ENCODE measurements at places on chromosomes 2 and 18. TPM values are rescaled to one million over a fixed set of nuclear protein-coding genes. Genes with fewer than 3 reads are reported as not detected.
A peak's percentile ranks its signal among the peaks of the same experiment; 100 is the strongest.

DNA sequence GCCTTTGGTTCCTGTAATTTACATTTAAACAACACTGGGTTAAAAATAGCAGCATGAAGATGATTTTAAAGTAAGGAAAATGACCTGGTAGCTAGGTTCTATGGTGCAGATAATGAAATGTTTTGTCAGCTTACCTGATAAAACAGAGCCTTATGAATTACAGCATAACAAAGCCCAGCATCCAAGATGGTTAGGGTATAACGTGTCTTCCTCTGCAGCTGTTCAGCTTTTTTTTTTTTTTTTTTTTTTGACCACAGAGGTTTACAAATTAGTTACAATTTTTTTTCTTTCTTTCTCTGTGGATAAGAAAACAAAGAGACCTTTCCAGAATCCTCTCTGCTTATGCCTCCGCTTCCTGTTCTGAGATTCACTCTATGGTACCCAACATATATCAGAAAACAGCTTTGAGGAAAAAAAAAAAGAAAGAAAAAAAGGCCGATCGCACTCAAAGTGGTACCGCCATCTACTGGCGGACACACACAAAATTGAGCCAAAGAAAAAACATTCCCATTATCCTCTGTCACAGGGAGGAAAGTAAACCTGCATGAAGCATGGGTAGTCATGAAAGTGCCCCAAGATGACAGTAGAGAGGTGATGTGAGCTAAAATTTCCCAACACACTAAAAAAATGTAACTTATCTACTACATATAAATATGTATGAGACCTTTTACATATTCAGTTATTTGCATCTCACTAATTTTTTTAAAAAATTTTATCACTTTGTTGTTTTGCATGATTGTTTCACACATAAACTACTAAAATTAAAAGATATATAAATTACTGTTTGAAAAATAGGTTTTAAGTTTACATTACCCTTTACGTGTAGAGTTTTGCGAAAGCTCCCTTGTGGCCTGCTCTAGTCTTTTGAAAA is at the start of gene SCN3A:
TSS of gene SCN3A (minus strand) at position 362 of the 871 bp plus-strand sequence. CDS start 27,656 bp downstream, outside the sequence.
- H3K4me1 ChIP-seq: no peaks in the 10 kb centered on the region
- no peaks in the 10 kb centered on the region for H3K36me3 ChIP-seq
- H3K4me3 ChIP-seq: no peak within 1 kb of the TSS
- H3K27ac ChIP-seq: no peak within 1 kb of the TSS
- no peaks in the 10 kb centered on the region for H3K27me3 ChIP-seq

DNA sequence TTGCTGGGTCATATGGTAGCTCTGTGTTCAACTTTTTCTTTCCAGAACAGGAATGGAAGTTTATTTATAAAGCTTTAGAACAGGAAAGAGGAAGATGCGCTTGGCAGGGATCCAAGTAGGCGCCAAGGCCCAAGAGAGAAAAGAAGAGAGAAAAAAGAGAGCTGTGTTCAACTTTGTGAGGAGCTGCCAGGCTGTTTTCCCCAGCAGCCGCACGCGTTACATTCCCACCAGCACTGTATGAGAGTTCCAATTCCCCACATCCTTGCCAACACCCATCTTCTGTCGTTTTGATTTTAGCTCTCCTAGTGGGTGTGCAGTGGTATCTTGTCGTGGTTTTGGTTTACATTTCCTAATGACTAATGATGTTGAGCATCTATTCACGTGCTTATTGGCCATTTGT is 51.4 kb downstream of the KCNF1 start:
- peaks cover 7% of the 10 kb centered on the region for H3K4me1 ChIP-seq
- H3K27me3 ChIP-seq: peaks cover 3% of the 10 kb centered on the region
- H3K4me3 ChIP-seq: no peak overlapping the region
- H3K36me3 ChIP-seq: no peaks in the 10 kb centered on the region
- H3K27ac ChIP-seq: no peak overlapping the region

DNA sequence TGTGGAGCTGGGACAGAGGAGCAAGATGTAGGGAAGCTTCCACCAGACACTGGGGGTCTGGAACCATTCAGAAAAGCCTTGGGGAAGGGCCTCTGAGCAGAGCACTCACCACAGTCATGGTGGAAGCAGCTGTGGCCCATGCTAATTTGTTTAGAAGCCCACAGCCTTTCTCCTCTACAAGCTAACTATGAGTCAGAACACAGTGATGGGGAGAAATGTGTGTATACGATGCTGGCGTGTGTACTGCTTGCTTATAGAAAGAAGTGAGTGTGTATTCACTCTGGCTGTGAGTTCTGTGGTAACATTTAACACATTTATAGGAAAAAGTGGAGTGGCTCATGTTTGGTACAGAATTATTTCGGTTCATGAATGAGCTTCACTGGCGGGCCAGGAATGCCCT is 157.0 kb upstream of the ACAA2 start:
- no peak overlapping the region for H3K4me3 ChIP-seq
- peaks cover 3% of the 10 kb centered on the region for H3K4me1 ChIP-seq
- H3K27ac ChIP-seq: no peak overlapping the region
- peaks cover 7% of the 10 kb centered on the region for H3K36me3 ChIP-seq
- DNase-seq: no peak

The WNT10A gene
- not detected for total RNA-seq

DNA sequence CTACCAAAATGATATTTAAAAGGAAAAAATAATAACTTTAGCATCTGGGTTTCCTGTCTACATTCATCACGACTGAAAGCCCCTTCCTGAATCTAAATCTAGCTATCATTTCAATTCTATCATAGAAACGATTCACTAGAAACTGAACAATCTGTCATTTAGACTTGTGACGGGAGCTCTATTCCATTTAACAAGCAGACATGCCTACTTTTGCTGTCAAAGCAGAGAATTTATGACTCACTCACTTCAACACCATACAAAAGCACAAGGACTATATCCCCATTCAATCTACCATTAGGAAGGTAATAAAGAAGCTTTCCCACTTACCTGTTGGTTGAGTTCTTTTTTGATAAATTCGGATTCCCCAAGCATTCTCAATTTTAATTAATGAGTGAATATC is 1072.3 kb downstream of the LRP1B start:
- no peaks in the 10 kb centered on the region for H3K27me3 ChIP-seq
- H3K4me3 ChIP-seq: no peak overlapping the region
- DNase-seq: no peak
- no peak overlapping the region for H3K27ac ChIP-seq
- no peaks in the 10 kb centered on the region for H3K4me1 ChIP-seq
- H3K36me3 ChIP-seq: no peaks in the 10 kb centered on the region

- H3K27ac ChIP-seq: no peak overlapping the region
- no peak overlapping the region for H3K4me3 ChIP-seq
- H3K4me1 ChIP-seq: no peaks in the 10 kb centered on the region
- H3K27me3 ChIP-seq: no peaks in the 10 kb centered on the region
- no peaks in the 10 kb centered on the region for H3K36me3 ChIP-seq
Observed at GRCh38 chr18:64037812-64038414, 68.0 kb downstream of the SERPINB8 start.

GRCh38 chr2:217066510-217067270 is 206.8 kb upstream of the TNP1 start:
- no peaks in the 10 kb centered on the region for H3K4me1 ChIP-seq
- no peak for DNase-seq
- peak overlapping the region; percentile 16 for H3K27ac ChIP-seq

The CD207 gene
- total RNA-seq: not detected

The G6PC2 gene
- not detected for total RNA-seq

The SERPINB5 gene
- not detected for total RNA-seq

DNA sequence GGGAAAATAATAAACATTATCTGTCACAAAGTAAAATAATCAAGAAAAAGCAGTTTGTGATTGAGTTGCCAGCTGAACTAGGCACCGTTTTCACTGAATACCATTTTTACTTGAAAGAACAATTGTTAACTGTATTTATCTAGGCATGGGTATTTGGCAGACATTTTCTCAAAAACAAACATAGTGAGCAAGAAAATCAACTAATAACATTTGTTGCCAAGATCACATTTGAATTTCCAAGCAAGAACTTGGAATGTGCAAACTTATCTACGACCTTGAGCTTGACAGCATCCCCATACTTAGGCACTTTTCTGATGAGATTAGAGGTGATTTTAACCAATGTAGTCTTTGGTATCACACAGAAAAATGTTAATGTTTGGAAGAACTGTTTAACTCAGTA is 16.7 kb downstream of the SS18 start:
- DNase-seq: no peak
- peaks cover 18% of the 10 kb centered on the region for H3K4me1 ChIP-seq
- no peak overlapping the region for H3K27ac ChIP-seq
- no peaks in the 10 kb centered on the region for H3K27me3 ChIP-seq

DNA sequence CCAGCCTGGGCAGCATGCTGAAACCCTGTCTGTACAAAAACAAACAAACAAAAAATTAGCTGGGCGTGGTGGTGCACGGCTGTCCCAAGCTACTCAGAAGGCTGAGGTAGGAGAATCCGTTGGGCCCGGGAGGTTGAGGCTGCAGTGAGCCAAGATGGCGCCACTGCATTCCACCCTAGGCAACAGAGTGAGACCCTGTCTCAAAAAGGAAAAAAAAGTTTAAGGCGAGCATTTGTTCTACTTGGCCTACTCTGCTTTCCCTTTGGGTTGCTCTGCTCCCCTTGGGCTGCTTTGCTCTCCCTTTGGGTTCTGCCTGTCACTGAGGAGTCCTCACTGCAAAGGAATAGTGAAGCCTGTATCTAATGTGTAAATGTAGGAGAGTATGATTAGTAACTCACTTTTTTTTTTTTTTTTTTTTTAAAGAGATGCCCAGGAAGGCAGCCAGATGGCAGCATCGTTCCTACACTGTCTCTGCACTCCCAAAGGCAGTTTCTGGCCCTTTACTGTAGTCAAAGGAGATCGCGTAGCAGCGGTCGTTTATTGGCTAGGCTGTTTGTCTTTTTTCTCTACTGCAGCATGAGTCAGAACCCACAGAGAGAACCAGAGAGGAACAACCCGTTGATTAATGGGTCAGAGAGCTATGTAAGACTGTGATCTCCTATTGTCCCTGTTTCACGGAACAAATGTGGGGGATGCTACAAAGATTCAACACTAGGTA is 118.3 kb upstream of the CWC22 start:
- H3K4me3 ChIP-seq: no peak overlapping the region
- no peaks in the 10 kb centered on the region for H3K36me3 ChIP-seq
- DNase-seq: peak; percentile 66

Data from stomach (tissue), 19 donors.